Right ventricle myocardium inferior (tissue), 1 donor: ENCODE measurements at places on chromosomes 5 and 9.

DNA sequence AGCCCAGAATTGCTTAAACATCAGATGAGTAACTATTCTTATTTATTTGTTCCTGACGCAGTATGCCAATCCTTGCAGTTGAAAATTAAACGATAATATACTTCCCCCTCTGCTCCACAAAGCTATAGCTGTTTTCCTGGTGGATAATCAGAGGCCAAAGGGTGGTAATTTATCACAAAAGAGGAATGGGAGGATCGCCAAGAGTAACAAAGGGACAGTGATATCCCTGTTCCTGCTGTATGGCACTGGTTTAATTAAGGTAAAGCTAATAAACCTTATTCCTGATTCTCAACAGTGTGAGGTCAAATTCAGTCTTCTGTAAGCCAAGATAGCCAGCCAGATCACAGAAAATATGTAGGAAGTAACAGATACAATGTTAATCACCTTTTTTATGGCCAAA lies 33.4 kb upstream of the PTGER4 start:
- no peak for DNase-seq

- no peak for DNase-seq
These were observed 13.1 kb downstream of the C9orf85 start for GRCh38 chr9:71924576-71924975.

DNA sequence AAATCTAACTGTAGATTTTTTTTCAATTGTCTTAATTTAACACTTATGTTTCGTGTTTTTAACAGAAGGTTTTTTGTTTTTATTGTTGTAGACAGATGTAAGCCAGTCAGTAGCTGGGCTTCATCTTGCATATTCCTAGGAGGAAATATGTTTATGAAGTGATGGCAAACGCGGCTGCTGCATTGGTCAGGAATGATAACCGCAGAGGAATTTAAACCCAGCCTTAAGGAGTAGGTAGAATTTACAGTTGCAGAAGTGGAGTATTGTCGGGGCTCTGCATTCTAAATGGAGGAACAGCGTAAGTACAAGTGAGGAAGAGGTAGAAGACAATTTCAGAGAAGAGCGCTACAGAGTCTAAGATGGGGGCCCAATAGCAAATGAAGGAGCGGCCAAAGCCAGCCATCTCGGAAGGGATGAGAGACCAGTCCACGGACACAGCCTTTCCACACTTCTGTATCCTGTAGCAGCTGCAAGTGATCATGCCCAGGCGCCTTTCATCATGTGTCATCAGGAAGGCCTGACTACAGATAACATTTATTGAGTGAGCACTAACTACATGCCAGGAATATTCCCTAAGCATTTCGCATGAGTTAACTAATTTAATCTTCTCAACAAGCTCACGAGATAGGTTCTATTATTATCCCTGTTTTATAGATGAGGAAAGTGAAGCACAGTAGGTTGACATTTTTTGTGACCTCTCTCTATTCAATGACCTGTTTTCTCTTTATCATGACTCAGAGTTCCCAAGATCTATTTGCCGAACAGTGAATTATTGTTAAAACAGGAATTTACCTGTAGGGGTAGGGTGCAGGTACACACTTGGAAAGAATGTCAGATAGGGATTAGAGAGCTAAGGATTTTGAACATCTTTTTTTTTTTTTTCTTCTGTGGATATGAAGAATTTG lies 38.1 kb downstream of the CMYA5 start:
- DNase-seq, result peak; percentile 63

- DNase-seq, result no peak
These were observed 158.6 kb upstream of the CD180 start for GRCh38 chr5:67355120-67355713.

DNA sequence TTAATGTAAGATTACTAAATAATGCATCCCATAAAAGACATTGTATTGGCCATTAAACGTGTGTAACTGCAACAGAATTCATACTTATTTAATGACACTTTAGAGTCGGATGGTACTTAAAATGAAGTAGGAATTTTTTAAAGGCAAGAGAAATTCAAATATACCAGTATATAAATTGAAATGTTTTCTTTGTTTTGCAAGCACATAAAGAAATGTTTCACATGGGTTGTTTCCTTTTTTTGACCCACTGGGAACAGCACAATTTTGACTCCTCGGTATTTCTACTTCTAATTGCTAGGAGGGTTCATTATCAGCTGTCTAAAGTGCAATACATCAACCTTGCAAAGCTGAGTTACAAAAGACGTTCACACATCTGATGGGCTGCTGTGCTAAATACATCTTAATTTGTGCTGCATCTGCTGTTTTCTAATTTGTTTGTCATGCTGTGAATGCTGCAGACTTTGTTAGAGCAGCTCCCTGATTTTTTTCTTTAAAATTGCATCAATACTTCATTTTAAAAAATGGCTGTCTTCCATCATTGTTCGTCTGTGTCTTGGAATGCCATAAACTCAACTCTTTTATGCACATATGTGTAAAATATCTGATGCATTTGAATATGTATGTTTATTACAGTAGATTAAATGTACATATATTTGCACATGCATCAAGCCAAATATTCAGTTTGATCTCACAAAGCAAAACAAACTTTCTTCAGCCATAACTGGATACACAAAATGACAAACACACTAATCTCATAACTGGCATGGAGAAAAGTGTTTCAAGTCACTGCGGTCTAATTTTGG lies 454.0 kb upstream of the GRAMD2B start:
- DNase-seq, result no peak

GRCh38 chr5:178650214-178650613 lies 23.4 kb upstream of the CLK4 start:
- no peak for DNase-seq

- DNase-seq, result no peak
These were observed 862.2 kb downstream of the DTWD2 start for GRCh38 chr5:118126159-118126558.

DNA sequence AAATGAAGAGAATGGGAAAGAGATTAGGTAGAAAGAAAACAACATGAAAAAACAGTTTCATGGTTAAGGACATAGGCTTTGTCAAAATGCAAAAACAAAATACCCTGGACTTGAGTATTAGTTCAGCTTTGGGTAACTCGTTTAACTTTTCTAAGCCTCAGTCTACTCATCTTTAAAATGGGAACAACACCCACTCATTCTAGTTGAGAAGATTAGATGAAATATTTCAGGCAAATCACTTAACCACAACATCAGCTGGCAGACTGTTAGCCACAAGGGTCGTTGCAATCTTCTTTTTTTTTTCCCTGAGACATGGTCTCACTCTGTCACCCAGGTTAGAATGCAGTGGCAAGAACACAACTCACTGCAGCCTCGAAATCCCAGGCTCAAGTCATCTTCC lies 185.6 kb downstream of the DCP2 start:
- DNase-seq, result no peak

- DNase-seq, result no peak
These were observed 104.9 kb downstream of the ANKRD18B start for GRCh38 chr9:33628865-33629410.

- DNase-seq, result no peak
These were observed 44.5 kb upstream of the CDH6 start for GRCh38 chr5:31148959-31149475.

DNA sequence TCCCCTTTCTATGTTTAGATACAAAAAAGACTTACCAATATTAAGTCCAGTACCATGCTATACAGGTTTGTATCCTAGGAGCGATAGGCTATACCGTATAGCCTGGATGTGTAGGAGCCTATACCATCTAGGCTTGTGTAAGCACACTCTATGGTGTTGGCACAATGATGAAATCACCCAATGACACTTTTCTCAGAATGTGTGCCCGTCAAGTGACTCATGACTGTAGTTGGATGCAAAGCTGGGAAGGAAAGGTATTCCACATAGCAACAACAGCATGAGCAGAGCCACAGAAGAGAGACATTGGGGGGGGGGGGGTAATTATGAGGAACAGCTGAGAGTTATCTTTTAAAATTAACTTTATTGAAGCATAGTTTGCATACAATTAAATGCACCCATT lies 63.2 kb downstream of the TTLL11 start:
- DNase-seq, result no peak

- no peak for DNase-seq
These were observed 35.2 kb downstream of the MACIR start for GRCh38 chr5:103293719-103294118.

GRCh38 chr5:61823781-61824180 lies 482.2 kb upstream of the KIF2A start:
- DNase-seq, result no peak

DNA sequence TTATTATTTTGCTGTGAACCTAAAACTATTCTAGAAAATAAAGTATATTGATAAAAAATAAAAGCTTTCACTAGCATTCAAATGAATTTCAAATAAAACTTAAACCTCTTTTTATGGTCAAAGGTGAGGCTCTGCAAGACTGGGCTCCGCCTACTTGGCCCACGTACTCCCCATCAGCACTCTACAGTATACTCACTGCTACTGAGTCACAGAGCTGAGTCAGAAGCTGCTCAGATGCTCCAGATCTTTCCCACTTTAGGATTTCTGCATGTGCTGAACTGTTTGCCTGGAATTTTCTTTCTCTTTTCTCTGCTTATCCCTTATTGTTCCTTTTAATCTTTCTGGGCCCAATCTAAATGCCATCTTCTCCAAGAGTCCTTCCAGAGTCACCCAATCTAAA lies 331.9 kb upstream of the CCNG1 start:
- DNase-seq, result no peak

GRCh38 chr5:103866169-103866568 lies 303.6 kb upstream of the NUDT12 start:
- DNase-seq, result no peak

DNA sequence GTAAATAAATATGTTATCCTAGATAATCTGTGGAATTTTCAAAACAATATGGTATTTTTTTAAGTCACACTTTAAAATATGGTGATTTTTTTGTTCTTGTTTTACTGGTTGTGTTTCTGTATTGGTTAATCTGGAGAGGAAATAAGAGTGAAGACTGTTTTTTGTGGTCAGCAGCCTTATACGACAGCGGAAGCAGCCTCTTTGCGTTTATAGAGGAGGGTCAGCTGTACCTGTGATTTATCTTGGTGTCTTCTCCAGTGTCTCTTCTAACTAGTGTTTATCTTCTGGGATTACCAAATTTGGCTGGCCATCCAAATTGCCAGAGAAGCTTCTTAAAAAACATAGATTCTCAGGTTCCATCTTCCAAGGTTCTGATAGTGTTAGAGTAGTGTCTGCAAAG lies 58.7 kb downstream of the ICE1 start:
- no peak for DNase-seq

GRCh38 chr5:39624268-39624886 lies 199.6 kb upstream of the DAB2 start:
- no peak for DNase-seq

DNA sequence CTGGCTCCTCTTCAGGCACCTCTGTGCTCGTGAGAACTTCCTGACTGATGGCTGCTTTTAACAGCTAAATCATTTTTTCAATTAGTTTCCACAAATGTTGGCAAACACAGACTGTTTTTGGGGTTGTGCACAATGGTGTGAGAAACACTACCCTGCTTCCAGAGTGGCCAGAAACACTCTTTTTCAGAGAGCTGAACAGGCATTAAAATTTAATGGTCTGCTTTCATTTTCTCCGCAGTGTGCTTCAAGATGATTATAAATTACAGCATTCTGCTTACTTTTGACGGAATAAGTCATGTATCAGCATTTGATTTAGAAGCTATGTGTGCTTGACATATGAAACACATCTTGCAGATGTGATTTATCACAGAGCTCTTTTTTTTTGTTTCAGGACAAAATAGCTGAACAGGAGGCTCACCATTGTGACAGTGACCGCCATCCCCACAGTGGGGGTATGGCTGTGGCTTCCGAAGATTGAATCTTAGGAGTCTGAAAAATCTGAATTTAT lies 454.5 kb upstream of the ZNF608 start:
- DNase-seq, result no peak
